ENCODE measurements at places on chromosomes 4 and X. TPM values are rescaled to one million over a fixed set of nuclear protein-coding genes. Genes with fewer than 3 reads are reported as not detected.

SAP30 gene
- 14.0 TPM for total RNA-seq

BTK gene
- total RNA-seq, result not detected

MAP7D2 gene
- total RNA-seq, result 1.2 TPM

MAGEA6 gene
- not detected for total RNA-seq

All from fibroblast of the aortic adventitia (primary cell).